ENCODE measurements at places on chromosomes 16 and 17.

- no peak for DNase-seq
Observed at GRCh38 chr16:25855818-25856217, 164.1 kb downstream of the HS3ST4 start.

DNA sequence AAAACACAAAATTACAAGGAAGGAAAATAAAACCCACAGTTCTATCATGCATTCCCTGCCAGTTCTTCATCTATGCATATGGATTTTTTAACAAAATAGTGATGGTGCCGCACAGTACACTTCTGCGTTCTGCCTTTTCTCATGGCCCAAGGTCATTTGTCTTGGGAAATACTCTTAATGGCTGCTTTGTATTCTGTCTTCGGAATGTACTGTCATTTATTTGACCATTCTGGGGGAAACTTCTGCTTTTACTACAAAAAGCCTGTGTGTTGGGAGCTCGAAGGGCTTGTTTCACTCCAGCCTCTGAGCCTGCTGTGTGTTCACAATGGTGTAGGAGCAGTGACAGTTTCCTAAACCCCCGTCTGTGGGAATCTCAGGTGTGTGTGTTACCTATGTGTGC lies 82.8 kb upstream of the SEC14L1 start:
- no peak for DNase-seq

GRCh38 chr17:65936013-65936412 lies 255.9 kb downstream of the CEP112 start:
- no peak for DNase-seq

DNA sequence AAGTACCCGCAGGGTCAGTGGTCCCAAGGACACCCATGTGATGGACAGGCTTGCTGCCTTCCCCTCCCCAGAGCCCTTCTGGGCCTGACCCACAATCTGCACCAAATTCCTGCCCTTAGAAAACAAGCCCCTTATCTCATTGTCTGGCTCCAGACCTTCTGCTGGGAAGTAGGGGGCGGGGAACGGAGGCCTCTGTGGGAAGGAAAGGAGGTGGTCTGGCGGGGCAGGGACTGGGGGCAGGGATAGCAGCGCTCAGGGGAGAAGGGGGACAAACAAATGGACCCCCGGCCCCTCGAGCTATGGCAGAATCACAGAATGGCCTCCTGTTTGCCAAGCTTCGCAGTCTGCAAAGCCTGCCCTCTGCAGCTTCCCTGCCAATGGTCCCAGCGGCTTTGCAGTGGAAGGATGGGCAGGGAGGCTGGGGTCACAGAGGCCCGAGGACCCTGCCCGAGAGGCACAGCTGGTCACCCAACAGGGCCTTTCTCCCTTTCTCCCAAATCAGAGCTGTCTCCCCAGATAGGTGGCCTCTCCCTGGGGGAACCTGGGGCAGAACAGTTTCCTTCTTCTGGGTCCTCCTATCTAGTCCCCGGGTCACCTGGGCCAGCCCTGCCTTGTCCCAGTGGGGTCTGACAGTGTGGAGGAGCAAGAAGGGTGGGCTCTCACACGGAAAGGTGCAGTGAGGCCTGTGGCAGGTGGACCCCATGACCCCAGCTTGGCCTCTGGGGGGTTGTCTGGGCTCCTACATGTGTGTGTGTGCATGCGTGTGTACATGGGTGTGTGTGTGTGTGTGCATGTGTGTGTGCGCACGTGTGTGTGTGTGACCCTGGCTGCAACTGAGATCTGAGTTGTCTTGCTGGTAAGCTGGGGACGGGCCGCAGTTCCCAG lies 25.5 kb downstream of the TMEM235 start:
- no peak for DNase-seq

GRCh38 chr17:27460196-27460725 lies 4.0 kb downstream of the KSR1 start:
- no peak for DNase-seq

GRCh38 chr16:30903002-30903401 lies 6.6 kb downstream of the CTF1 start:
- no peak for DNase-seq

GRCh38 chr16:76195648-76196047 lies 81.6 kb upstream of the CNTNAP4 start:
- no peak for DNase-seq

DNA sequence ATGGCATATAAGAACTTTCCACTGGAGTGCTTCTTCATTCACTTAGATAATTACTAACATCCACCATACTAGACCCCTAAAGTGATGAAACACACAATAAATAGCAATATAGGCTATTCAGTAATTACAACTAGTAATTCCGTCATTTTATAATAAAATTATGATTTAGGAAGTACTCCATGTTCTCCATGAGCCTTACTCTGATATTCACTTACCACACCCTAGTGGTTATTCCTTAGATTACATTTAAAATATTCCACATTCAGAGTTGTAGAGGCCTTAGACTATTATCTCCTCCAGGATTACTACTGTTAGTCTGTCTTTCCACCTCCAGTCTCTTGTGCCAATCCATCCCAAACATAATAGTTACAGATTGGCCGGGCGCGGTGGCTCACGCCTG lies 62.4 kb downstream of the STH start:
- no peak for DNase-seq

- DNase-seq = no peak
Observed at GRCh38 chr17:67606896-67607604, 110.7 kb upstream of the NOL11 start.

- no peak for DNase-seq
Observed at GRCh38 chr16:17850581-17851250, 380.0 kb upstream of the XYLT1 start.

- DNase-seq = no peak
Observed at GRCh38 chr17:48244121-48244711, 136.7 kb downstream of the SNX11 start.

DNA sequence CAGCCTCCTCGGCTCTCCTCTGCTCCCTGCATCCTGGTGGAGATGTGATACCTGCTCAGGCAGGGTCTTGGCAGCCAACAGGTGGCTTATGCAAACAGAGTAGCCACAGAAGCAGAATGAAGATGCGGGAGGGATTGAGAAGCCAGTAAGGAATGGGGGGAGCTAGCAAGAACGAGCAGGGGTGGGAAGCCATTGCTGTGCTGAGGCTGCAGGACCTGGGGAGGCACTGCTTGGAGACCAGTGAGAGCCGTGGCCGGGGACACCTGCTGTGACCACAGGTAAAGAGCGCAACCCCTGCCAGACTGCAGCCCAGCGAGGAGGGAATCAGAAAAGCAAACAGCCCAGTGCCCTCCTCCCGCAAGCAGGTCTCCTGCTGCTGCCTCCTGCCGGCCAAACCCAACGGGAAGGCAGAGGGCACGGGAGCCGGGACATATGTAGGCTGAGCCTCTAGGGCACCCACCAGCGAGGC lies 14.7 kb downstream of the AIPL1 start:
- no peak for DNase-seq

GRCh38 chr17:44205962-44206824 lies 6.5 kb upstream of the ATXN7L3 start:
- no peak for DNase-seq

DNA sequence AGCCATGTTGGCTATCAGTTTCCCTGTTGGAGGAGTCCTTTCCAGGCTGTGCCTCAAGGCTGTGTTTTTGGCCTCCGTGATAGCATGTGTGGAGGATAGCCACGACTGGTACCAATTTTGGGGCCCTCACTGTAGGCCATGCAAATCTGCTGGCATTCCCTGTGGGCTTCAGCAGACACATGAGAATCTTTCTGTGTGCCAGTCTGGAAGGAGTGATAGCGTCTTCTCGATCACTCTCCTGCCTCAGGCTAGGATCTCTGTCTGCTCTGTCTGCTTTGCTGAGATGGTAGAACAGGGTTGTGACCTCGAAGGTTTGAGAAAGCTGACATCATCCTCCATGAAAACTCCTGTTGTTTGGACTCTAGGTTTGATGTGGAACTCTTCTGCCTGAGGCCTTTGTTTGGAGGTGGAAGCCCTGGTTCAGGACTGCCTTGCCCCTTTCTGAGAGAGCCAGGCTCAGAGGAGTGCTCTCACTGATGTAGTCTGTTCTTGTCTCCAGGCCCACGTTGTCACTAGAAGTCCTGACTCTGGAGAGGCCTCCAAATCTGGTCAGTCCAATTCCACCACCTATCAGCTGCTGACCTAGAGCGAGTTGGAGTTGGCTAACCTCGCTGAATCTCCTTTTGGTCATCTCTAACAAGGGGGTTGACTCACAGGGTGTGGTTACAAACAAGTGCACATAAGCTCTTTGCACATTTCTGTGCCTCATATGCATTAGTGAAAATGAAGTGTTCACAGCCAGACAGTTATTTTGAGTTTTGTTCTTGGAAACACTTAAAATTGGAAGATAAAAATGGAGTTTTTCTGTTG lies 12.1 kb upstream of the EDC4 start:
- DNase-seq = no peak

Data from NCI-H748 treated with DMSO at 0.1 percent for 48 hours (cell line).